ENCODE measurements at places on chromosomes 13 and 19.
A peak's percentile ranks its signal among the peaks of the same experiment; 100 is the strongest.

DNA sequence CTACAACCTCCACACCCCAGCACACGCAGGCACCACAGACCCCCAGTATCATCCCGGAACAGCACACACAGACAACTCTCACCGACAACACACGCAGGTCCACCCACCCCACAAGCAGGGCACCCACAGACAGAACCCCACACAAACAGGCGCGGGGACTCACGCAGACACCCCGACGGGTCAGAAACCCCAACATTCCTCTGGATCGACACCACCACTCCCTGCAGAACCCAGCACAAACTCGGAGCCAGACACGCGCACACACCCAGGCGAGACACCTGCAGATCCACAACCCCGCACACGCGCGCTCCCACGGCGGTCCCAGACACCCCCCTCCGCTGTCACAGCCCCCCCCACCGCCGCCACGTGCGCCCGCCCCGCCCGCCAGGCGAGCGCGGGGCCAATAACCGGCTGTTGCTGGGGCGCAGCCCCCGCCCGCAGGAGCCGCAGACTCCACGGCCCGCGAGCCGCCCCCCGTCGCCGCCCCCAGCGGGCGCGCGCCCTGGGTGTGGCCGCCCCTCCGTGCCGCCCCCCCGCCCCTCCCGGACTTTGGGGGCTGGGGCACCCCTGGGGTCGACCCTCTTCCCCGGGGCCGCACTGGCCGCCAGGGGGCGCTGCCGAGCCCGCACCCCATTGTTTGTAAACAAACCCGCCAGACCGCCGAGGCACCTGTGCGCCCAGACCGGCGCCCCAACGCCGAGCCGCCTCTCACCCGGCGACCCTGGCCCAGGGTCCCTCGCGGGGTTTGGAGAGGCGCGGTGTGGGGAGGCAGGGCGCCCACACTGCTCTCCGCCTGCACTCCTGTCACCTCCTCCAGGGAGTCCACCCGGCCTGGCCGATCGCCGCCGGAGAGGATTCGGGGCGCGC is 712 bp downstream of the BBC3 start:
- no peak for DNase-seq

GRCh38 chr19:48833977-48834376 is 2.3 kb downstream of the HSD17B14 start:
- DNase-seq: no peak

DNA sequence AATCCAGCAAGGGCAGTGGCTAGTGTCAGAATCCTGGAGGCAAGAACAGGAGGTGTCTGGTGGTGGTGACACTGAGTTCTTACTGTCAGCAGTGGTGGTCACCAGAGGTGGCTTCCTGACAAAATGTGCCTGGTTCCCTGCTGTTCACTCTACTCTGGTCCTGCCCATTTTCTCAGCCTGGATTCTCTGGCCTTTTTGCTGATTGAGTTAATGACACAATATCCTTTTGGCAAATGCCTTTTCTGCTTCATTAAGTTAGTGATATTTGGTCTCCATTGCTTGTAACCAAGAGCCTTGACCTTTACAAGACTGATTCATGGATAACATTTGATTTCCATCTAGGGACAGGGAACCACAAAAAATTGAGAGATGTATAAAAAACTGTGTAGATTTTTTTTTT is 51.1 kb downstream of the RFC3 start:
- no peak for DNase-seq

DNA sequence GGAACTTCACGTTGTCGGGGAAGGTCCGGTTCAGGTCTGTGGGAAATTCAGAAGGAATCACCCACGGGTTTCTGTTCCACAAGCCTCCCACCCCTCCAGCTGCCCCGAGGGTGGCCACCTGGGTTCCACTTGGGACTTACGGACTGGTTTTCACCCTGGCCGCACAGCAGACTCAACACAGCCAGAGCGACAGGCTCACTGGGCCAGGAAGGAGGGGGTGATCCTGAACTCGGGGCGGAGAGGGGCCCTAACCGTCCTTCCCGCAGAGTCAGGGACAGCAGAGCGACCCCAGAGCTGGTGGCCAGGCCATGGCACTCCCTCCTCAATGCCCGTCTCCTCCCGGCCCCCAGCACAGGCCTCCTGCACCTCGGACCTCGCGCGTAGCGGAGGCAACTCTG is 13.0 kb downstream of the GRTP1 start:
- no peak for DNase-seq

GRCh38 chr13:58946274-58946673 is 1217.5 kb downstream of the DIAPH3 start:
- DNase-seq: no peak

GRCh38 chr19:33819506-33819879 is 22.8 kb downstream of the KCTD15 start:
- DNase-seq: no peak

DNA sequence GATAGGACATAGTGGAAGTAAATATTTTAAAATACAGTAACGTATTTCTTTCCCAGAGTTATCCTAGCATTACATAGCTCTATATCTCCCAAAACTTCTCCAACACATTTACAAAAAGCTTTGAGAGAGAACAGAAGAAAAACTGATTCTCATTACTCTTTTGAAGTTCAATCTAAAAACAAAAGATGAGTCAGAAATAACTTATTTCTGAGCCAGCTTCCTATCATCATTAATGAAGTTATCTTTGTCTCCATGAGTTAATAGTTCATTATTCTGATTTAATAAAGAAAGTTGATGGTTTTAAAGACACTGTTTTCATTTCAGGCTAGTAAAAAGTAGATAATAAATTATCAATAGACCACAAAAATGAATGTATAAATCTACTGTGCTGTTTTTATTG is 446.7 kb upstream of the SPRY2 start:
- DNase-seq: no peak

- no peak for DNase-seq
Measured at GRCh38 chr13:45941261-45941660, 89.7 kb upstream of the SIAH3 start.

GRCh38 chr13:29619995-29620394 is 24.5 kb upstream of the SLC7A1 start:
- no peak for DNase-seq

- DNase-seq: peak; percentile 18
Measured at GRCh38 chr19:48506138-48506733, 5.4 kb downstream of the LMTK3 start.

GRCh38 chr13:73902296-73902695 is 231.9 kb downstream of the KLF12 start:
- no peak for DNase-seq

DNA sequence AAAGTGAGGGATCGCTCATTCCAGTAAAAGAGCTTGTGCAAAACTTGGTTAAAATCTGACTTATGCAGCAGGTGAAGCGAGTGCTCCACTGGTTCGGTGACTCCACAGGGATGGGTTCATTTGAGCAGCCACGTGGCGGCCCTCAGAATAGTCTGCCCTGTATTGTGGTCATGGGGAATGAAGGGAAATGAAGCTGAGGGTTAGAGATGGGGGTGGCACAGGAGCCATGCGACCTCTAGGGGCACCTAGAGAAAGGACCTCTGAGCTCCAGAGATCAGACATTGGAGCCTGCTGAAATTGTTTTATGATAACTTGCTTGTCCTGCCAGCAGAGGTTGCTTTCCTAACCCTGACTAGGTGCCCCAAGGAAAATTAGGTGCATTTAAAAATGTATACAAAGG is 26.6 kb downstream of the CBY2 start:
- no peak for DNase-seq
